ENCODE measurements at places on chromosomes 7 and 10.

DNA sequence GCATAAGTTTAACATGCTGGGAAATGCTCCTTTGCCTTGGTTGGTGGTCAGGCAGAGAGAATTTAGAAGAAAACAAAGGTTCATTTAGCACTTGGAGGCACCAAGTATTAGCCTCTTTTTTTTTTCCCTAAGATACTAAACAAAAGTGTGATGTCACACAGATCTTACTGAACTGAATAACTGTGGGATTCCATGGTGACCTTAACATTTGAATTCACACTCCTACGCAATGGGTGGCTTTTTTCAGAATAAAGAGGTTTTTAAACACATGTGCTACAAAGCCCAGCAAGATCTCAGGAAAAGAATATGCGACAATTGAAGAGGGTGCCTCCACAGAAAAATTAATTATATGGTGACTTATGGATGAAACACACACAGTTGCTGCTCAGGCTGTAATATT is 133.4 kb upstream of the ABCB5 start:
- no peak for DNase-seq

DNA sequence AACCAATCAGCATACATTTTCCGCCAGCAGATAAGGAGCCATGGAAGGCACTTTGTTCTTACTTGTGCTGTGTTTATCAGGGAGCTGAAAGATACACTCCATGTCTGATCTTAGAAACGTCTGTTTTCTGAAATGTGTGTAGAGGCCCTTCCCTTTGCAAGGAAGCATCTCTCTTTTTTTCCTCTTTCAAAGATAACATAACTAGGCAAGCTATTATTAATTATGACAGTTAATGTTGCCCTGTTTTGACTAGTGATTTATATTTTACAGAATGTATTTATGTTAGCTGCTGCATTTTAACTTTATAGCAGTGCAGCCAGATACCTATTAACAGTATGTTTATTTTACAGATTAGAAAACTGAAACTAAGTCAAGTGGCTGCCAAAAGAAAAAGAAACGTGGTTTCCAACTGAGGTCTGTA is 683.2 kb upstream of the IGFBP3 start:
- no peak for DNase-seq

- no peak for DNase-seq
Measured at GRCh38 chr10:131453721-131454634, 142.5 kb upstream of the TCERG1L start.

GRCh38 chr10:4257939-4258465 is 473.0 kb upstream of the KLF6 start:
- DNase-seq: no peak
